ENCODE measurements at places on chromosomes 7 and 10.
A peak's percentile ranks its signal among the peaks of the same experiment; 100 is the strongest.

GRCh38 chr10:70060389-70060788 lies 7.7 kb downstream of the MACROH2A2 start:
- no peak for DNase-seq

GRCh38 chr10:35433851-35434426 lies 97.6 kb downstream of the CCNY start:
- no peak for DNase-seq

GRCh38 chr7:11748884-11749283 lies 83.1 kb downstream of the THSD7A start:
- no peak for DNase-seq

GRCh38 chr7:7329326-7329725 lies 147.0 kb downstream of the C1GALT1 start:
- DNase-seq = no peak

- peak; percentile 30 for DNase-seq
These were observed 11.9 kb downstream of the SSC4D start for GRCh38 chr7:76397409-76398183.

DNA sequence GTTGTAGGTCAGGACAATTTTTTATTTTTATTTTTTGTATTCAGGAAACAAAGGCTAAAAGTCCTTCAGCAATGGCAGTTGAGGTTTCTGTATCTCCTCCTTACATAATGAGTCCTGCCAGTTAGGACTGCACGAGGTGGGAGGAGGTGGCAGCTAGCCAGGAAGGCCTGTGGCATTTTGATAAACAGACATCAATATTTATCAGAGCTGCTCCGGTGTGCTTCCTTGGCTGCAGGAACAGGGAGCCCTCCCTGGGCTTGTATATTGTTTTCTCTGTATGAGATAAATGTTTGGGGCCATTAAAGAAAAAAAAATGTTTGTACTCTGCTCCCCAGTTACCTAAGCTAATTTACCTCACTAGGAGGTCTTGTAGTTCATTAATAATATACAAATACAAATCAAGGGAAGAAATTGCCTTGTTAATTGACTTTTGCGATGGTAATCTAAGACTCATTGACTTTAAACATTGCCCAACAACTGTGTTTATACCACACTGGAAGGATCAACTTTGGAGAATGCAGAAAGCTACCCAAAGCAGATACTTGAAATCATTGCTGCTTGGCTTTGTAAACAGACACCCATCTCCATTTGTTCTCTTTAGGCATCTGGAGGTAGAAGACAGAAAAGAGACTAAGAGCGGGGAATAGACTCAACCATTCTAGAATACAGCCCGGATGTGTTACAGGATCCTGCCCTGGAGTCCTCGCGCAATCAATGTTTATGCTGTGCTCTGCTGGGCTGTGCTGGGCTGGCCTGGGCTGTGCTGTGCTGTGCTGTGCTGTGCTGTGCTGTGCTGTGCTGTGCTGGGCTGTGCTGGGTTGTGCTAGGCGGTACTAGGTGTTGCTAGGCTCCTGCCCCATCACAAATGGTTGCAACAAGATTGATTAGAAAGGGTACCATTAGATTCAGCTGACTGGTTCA lies 36.5 kb upstream of the PDZD8 start:
- DNase-seq = peak; percentile 93

DNA sequence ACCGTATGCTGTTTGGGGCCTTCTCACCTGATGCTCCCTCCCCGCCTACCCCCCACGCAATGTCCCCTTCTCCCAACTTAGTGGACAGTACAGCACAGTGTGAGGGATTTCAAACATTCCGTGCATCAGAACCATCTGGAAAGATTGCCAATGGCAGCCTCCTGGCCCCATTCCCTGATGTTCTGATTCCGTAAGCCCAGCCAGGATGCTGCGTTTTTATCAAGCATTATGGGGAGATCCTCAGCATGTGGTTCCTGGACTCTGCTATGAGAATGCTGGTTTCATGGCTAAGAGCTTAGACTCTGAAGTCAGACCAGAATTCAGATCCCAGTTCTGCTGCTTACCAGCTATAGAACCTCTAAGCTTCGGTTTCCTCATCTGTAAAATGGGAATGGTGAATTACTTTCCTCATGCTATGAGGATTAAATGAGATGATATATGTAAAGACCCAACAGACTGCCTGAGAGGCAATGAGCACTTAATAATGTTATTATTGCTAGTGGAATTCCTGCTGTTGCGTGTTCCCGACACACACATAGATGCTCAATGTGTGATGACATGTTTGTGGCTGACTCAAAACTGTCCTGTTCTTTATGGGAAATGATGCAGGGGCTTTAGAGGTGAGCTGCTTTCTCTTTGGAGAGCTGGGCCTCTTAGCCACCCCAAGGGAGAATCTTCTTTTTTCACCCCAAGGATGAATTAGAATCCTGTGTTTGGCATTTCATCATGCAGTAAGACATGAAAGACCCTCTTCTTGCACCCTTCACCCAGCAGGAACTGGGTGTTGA lies 60.8 kb upstream of the SMNDC1 start:
- no peak for DNase-seq

GRCh38 chr10:28894146-28894545 lies 216.8 kb downstream of the BAMBI start:
- DNase-seq = no peak

- no peak for DNase-seq
These were observed 509.9 kb upstream of the GALNT17 start for GRCh38 chr7:70621954-70622600.

DNA sequence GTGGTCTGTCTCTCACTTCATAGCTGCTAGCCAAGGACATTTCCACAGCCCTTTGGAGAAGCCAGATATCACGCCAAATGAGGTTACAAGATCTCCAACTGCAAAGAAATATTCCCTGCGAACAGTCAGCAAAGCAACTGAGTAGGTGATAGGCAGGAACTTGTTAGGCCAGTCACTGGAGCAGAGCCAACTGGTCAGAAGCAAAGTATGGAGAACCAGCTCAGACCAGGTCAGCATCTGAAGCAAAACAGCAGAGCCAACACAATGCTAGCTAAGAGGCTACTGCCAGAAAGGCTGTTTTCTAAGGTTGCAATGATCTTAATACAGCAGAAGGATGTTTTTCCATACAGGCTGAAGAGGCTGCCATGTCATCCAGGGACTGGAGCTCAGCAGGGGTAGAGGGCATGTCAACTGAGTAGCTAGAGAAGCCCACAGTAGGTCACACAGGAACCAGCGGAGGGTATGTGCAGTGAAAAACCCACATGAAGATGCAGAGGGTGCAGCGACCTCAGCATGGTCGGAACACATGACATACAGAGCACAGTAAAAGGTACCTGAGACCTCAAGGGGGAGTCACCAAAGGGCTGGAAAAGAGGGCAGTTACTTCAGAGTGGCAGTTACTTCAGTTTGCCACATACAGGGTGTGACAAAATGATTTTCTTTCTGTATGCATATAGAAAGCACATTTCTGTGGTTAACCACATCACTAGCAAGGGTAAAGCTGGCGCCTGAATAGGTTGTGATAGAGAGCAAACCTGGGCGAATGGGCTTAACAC lies 8.9 kb downstream of the SEC31B start:
- DNase-seq = peak; percentile 96

DNA sequence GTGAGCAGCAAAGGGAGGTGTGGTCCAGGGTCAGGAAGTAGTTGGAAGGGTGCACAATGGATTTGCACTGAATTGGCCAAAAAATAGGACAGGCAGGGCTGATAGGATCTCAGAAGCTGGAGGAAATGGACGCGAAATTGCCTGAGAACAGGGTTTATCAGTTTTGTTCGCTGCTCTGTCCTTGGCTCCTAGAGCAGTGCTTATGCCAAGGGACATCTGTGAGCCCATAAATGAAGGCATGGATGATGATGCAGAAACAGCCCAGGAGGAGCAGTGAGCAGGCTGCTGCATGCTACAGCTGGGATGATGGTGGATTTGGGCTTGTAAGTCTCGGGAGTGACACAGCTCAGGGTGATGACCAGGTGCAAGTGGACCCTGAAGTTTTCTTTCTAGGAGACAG lies 204.7 kb downstream of the PRPF18 start:
- no peak for DNase-seq

DNA sequence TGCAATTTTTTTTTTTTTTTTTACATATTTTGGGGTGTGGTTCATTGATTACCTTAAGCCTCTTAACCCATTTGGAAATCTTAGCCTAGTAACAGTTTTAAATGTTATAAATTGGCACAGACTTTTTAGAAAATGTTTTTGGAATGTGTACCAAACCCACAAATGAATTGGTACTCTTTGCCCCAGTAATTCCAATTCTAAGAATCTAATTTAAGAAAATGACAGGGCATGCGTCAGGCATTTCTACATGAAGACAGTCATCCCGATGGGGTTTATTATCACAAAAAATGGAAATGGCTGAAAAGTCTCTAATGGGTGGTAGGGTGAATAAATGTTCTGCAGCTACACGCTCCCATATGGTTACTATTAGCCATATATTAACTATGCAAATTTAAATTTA lies 54.9 kb downstream of the ITIH5 start:
- no peak for DNase-seq

- DNase-seq = no peak
These were observed 456.0 kb downstream of the SORCS1 start for GRCh38 chr10:106708506-106708905.

DNA sequence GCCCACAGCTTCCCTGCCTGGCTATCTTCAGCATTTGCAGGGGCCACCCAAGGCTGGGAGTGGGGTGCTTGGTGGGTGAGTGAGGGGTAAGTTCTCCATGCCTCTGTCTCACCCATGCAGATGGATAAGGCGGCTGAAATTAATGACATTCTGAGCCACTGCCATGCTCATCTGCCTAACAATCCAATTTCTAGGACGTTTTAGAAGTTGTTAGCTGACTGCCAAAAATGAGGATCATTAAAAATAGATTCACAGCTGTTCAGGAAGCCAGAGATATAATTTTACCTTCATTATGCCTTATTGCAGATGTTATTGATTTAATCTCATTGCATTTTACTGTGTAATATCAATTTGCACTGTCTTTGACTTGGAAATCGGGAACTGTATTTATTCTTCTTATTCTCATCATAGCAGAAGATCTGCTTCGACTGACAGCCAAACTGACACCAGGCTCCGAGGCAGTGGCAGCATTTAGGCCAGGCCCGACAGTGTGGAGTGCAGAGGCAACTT lies 334.4 kb upstream of the NPVF start:
- no peak for DNase-seq

DNA sequence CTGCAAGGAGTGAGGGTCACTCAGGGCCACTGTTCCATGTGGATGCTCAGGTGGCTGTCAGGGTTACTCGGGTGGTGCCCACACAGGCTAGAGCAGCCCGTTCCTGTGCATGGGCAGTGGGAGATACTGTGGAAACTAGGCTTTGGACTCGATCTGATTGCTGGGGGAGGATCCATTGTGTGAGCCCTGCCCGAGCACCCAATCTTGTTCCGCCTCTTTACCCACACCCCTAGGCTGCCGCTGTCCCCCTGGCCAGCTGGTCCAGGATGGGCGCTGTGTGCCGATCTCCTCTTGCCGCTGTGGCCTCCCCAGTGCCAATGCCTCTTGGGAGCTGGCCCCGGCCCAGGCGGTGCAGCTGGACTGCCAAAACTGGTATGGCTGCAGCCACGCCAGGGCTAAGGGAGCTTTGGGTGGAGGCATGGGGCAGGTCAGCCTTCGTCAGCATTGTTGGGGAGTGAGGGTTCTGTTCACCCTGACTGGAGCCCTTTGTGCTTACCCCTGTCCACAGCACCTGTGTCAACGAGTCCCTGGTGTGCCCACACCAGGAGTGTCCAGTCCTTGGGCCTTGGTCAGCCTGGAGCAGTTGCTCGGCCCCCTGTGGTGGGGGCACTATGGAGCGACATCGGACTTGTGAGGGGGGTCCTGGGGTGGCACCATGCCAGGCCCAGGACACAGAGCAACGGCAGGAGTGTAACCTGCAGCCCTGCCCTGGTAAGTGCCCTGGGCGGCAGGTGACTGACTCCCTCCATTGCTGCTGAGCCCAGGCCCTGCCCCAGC lies 12.4 kb upstream of the ZNF862 start:
- no peak for DNase-seq

GRCh38 chr10:122727426-122727825 lies 27.8 kb upstream of the C10orf120 start:
- no peak for DNase-seq

GRCh38 chr10:6213257-6213905 lies 10.6 kb downstream of the PFKFB3 start:
- no peak for DNase-seq

GRCh38 chr10:77532068-77532467 lies 105.5 kb downstream of the KCNMA1 start:
- no peak for DNase-seq

- no peak for DNase-seq
These were observed at the start of gene CARD11 for GRCh38 chr7:3043544-3044371. Gene CARD11, minus strand, starts transcription at chr7:3043867. Its CDS starts 85,361 bp downstream, at chr7:2958506.

DNA sequence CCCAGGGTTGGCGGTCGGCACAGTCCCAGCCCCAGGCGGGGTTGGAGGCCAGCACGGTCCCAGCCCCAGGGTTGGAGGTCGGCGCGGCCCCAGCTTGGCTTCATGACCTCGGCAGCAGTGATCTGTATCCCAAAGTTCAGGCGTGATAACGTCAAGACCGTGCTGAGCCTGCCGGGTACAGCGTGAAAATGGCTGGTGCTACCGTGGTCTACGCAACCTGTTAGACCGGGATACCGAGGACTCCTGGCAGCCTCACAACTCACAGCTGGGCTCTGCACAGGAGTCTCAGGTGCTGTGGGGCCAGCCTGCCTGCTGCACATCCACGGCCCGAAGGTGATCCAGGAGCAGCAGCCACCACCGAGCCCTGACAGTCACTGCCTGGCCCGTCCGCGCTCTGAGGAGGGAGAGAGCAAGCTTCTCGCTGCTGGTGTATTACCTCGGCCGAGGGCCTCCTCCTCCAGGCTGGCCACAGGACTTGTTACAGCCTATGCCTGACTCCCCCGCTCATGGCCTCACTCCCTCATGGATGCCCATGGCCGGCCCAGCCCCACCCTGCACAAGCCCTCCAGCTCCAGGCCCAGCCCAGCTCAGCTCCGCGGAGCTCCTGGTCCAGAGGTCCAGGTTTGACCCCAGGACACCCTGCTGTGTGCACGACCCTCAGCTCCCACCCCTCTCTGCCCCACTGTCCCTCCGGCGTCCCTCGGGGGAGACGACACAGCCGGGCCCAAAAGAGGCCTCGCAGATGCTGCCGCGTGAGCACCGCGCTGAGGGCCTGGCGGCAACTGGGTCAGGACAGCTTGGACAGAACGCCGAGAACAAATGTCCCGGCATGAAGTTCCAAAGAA lies 156.0 kb downstream of the ELFN1 start:
- DNase-seq = no peak

GRCh38 chr7:128408709-128409595 lies 830 bp downstream of the IMPDH1 start:
- peak; percentile 43 for DNase-seq

DNA sequence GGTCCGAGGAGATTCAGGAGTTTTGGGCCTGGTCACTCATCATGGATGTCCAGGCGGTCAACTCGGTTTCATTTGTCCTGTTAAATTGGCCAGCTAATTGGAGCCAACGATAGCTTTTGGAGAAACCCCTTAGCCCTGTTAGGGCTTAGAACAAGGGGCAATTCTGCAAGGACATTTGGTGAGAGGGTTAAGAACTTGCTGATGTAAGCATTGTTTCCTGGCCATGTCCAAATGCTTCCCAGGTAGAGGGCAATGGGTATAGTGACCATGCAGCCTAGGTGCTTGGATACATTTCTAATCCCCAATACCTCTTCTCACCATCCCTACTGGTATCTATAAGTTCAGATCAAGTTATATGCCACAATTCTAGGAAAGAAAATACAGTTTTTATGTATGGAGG lies 131.5 kb downstream of the RPS24 start:
- DNase-seq = no peak
